ENCODE measurements at places on chromosomes 6 and 20. TPM values are rescaled to one million over a fixed set of nuclear protein-coding genes. Genes with fewer than 3 reads are reported as not detected.
A peak's percentile ranks its signal among the peaks of the same experiment; 100 is the strongest.

ASIP gene
- not detected for polyA plus RNA-seq

RTF2 gene
- 128 TPM for polyA plus RNA-seq

TFAP2A gene
- polyA plus RNA-seq: 11.0 TPM

THBS2 gene
- polyA plus RNA-seq: 45.6 TPM

ADA gene
- polyA plus RNA-seq: 3.0 TPM

PPP1R14C gene
- polyA plus RNA-seq: 42.3 TPM

CRYBG1 gene
- polyA plus RNA-seq: 1.6 TPM

DOK5 gene
- 36.6 TPM for polyA plus RNA-seq

ULBP3 gene
- polyA plus RNA-seq: 6.9 TPM

ZNF311 gene
- 6.9 TPM for polyA plus RNA-seq

SCRT2 gene
- polyA plus RNA-seq: 9.8 TPM

LGSN gene
- polyA plus RNA-seq: 0.06 TPM

WFDC10A gene
- not detected for polyA plus RNA-seq

GRCh38 chr6:13513626-13514502, 26.5 kb upstream of the GFOD1 start:
- no peaks in the 10 kb centered on the region for H3K4me1 ChIP-seq
- H3K36me3 ChIP-seq: no peaks in the 10 kb centered on the region
- no peak for DNase-seq

- H3K36me3 ChIP-seq: peaks cover 3% of the 10 kb centered on the region
- no peaks in the 10 kb centered on the region for H3K27me3 ChIP-seq
- no peak for DNase-seq
- H3K4me1 ChIP-seq: peaks cover 12% of the 10 kb centered on the region
Measured at GRCh38 chr6:40556023-40556422, 31.1 kb downstream of the LRFN2 start.

DNA sequence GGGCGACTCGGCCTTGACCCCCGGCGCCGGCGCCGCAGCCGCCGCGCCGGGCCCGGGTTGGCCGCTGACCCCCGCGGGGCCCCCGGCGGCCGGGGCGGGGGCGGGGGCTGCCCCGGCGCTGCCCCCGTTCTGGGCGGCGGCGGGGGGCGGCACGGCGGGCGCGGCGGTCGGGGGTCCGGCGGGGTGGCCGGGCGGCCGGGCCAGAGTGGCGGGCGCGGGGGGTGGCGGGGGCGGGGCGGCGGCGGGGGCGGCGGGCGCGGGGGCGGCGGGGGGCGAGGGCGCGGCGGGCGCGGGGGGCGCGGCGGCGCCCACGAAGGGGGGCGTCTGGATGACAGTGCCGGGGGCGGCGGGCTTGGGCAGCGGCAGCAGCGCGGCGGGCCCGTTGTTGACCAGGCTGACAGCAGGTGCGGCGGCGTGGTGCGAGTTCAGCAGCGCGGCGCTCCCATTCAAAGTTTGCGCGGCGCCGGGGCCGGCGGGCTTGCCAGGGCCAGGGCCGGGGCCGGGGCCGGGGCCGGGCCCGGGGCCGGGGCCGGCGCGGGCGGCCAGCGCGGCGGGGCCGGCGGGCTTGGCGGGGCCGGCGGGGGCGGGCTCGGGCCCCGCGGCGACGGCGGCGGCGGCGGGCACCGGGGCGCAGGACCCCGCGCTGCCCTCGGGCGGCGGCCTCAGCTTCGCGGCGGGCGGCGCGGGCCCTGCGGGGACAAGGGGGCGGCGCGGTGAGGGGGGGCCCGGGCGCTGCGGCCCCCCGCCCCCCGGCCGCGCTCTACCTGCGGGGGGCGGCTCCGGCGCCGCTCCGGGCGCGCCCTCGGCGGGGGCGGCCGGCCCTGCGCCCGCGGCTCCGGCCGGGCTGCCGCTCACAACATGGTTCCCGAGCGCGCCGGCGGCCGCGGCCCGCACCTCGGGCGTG, 659 bp downstream of the TAF4 start:
- peaks cover 44% of the 10 kb centered on the region for H3K4me1 ChIP-seq
- no peaks in the 10 kb centered on the region for H3K27me3 ChIP-seq
- H3K4me3 ChIP-seq: peak overlapping the region; percentile 40
- DNase-seq: no peak
- peak overlapping the region; percentile 33 for H3K27ac ChIP-seq
- peaks cover 16% of the 10 kb centered on the region for H3K36me3 ChIP-seq

- no peaks in the 10 kb centered on the region for H3K36me3 ChIP-seq
- H3K4me1 ChIP-seq: peaks cover 4% of the 10 kb centered on the region
- no peaks in the 10 kb centered on the region for H3K27me3 ChIP-seq
- H3K27ac ChIP-seq: no peak overlapping the region
Measured at GRCh38 chr20:43198607-43199006, 8.9 kb upstream of the PTPRT start.

GRCh38 chr6:19805129-19805481, 32.1 kb upstream of the ID4 start:
- no peak for DNase-seq
- H3K4me1 ChIP-seq: peaks cover 6% of the 10 kb centered on the region
- H3K4me3 ChIP-seq: peak overlapping the region; percentile 47
- H3K36me3 ChIP-seq: no peaks in the 10 kb centered on the region
- peak overlapping the region; percentile 94 for H3K27ac ChIP-seq

- H3K27ac ChIP-seq: no peak overlapping the region
- no peak for DNase-seq
- H3K4me3 ChIP-seq: no peak overlapping the region
- H3K27me3 ChIP-seq: no peaks in the 10 kb centered on the region
- no peaks in the 10 kb centered on the region for H3K4me1 ChIP-seq
Measured at GRCh38 chr6:159633196-159633595, 59.8 kb downstream of the SOD2 start.

- no peaks in the 10 kb centered on the region for H3K27me3 ChIP-seq
- H3K4me3 ChIP-seq: no peak overlapping the region
- no peak for DNase-seq
- no peaks in the 10 kb centered on the region for H3K36me3 ChIP-seq
- H3K27ac ChIP-seq: no peak overlapping the region
Measured at GRCh38 chr6:10862361-10862760, 19.5 kb downstream of the GCM2 start.

- H3K27me3 ChIP-seq: no peaks in the 10 kb centered on the region
- no peak overlapping the region for H3K4me3 ChIP-seq
- no peak overlapping the region for H3K27ac ChIP-seq
- H3K4me1 ChIP-seq: no peaks in the 10 kb centered on the region
- no peaks in the 10 kb centered on the region for H3K36me3 ChIP-seq
Measured at GRCh38 chr6:23202207-23202606, 632.8 kb downstream of the HDGFL1 start.

DNA sequence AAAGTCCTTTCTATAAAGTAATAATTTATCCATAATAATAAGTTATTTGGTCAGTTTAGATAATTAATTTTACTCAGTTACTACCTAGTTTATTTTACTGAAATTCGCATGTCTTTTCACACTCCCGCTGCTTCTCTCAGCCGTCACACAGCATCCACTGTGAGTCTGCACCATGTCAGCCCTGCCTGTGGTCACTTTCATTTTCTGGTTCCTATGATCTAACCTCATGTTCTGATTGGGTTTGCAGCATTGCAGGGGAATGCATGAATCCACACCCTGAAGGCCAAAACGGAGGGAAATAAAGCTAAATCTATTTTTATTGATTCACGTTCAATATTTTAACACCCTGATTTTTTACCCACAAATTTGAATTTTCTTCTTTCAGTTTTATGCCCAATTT, 47.4 kb downstream of the PDE10A start:
- no peak overlapping the region for H3K4me3 ChIP-seq
- H3K27me3 ChIP-seq: no peaks in the 10 kb centered on the region
- H3K27ac ChIP-seq: peak overlapping the region; percentile 61
- no peaks in the 10 kb centered on the region for H3K4me1 ChIP-seq
- H3K36me3 ChIP-seq: no peaks in the 10 kb centered on the region

DNA sequence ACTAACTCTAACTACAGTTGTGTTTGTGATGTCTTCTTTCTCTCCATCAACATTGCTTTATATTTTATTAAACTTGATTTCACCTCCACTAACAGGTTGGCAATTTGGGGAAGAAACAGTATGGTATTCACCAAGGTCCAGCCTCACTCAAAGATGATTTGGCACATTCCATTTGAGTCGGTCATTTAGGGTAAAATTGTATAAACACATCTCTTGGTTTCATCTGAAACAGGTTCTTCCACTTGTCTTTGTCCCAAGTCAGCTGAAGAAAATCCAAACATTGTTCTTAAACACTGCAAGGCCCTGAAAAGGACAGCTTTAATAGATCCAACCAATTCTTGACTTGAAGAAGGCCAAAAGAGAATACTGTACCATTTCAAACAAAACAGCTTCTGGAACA, 104.9 kb upstream of the NT5E start:
- no peaks in the 10 kb centered on the region for H3K36me3 ChIP-seq
- H3K27ac ChIP-seq: no peak overlapping the region
- DNase-seq: no peak
- H3K27me3 ChIP-seq: no peaks in the 10 kb centered on the region

DNA sequence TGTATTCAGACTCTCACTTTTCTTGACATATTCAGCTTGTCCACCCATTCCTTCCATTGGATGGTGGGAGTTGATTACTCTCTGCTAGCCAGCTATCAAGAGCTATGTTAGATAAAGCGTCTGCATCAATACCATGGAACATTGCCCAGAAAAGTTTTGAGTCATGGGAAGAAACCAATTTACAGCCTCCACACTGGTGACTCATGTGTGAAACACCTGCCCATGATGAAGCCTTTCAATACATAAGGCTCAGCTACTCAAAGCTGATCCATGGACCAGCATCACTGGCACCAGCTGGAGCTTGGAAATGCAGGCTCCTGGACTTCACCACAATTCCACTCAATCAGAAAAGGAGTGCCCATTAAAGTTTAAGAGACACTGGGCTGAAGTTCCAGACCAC, 16.1 kb downstream of the PLA2G7 start:
- H3K27me3 ChIP-seq: no peaks in the 10 kb centered on the region
- no peak overlapping the region for H3K27ac ChIP-seq
- H3K4me3 ChIP-seq: no peak overlapping the region
- DNase-seq: no peak
- H3K4me1 ChIP-seq: no peaks in the 10 kb centered on the region

GRCh38 chr6:169224185-169224695, 29.4 kb downstream of the THBS2 start:
- no peaks in the 10 kb centered on the region for H3K27me3 ChIP-seq
- peaks cover 2% of the 10 kb centered on the region for H3K4me1 ChIP-seq
- H3K4me3 ChIP-seq: no peak overlapping the region
- no peak for DNase-seq

DNA sequence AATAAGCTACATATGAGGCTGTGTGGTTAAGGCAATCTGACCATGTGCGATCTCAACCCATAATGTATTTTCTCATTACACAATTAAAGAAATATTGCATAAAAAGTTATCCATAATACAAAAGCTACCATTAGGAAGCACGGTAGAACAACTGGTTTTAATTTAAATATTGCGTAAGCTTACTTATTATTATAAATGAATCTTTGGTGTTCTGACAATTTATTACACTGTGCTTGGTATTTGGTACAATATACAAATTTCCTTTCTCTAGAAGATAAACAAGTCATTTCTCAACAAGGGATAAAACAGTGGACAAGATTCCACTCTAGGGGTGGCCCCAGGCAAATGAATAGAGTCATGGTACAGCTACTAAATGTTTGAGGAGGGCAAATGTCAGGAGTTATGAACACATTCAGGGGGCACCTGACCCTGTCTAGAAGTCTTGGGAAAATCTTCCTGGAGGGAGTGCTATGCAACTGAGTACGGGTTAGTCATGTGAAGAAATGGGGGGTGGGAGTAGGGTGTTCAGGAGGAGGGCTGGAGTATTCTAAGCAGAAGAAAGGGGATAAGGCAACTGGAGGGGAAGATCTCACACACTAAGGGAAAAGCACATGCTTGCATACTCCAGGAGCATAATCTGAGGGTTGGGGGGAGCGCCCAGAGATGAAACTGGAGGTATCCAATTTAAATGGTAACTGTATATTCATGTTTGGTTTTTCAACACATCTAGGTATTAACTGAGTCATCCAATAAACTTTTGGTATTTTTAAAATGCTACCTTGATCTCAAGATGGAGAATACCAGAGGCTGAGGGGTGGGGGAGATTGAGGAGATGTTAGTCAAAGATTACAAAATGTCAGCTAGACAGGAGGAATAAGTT, 296.9 kb upstream of the SGK1 start:
- H3K4me1 ChIP-seq: no peaks in the 10 kb centered on the region
- no peaks in the 10 kb centered on the region for H3K27me3 ChIP-seq
- no peak for DNase-seq
- H3K27ac ChIP-seq: no peak overlapping the region
- no peak overlapping the region for H3K4me3 ChIP-seq

DNA sequence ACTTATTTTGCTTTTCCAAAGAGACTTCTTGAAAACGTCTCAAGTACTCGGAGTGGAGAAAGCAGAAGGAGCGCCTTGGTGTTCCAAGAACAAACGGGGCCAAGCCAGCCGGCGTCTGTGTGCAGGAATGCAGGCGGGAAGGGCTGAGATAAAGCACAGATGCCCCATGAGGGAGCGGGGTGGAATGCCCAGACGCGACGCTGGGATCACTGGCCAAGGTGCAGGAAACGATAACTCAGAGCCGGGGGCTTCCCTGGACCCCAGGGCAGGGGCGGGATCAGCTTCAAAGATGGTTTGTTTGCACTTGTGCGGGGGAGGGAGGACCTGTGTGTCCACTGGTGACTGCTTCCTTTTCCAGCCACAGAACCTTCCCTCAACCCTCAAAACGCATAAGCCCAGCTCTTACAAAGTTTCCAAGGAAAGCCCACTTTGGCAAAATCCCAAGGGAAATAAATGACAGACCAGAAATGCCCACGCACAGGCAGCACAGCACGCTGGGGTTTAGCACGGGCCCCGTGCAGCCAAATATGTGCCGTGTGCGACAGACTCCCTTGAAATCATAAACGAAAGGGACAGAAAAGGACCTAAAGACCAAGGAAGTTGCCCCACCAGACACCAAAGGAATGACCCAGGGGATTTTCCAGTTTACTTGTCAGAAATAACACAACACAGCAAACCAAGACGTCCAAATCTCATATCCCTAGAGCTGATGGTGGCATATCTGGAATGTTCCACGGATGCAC, 113.9 kb downstream of the NFATC2 start:
- H3K27me3 ChIP-seq: peaks cover 5% of the 10 kb centered on the region
- no peak overlapping the region for H3K27ac ChIP-seq
- DNase-seq: no peak
- H3K36me3 ChIP-seq: peaks cover 7% of the 10 kb centered on the region

GRCh38 chr6:66965227-66965626, 1258.2 kb upstream of the EYS start:
- no peaks in the 10 kb centered on the region for H3K4me1 ChIP-seq
- DNase-seq: no peak
- no peak overlapping the region for H3K27ac ChIP-seq
- no peaks in the 10 kb centered on the region for H3K36me3 ChIP-seq

DNA sequence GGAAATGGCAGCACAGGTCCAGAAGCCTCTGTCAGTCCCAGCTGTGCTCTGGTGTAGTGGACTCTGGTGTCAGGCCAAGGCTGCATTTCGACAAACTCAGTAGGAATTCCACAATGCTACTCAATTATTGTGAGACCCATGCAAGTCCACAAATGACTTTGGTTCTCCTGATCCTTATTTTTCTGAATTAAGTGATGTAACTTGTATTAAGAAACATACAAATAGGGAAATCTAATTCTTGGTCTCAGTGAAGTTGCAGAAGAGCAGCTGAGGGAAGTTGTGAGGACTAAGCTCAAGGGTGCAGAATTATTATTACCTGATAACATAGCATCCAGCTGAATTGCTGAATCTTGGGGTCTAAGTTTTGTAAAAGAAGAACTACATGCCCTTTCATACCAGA, 116.8 kb downstream of the MAFB start:
- no peaks in the 10 kb centered on the region for H3K36me3 ChIP-seq
- DNase-seq: no peak
- no peak overlapping the region for H3K4me3 ChIP-seq
- H3K27ac ChIP-seq: no peak overlapping the region

Data from spinal cord (tissue), 10 donors.